ENCODE measurements at places on chromosomes 2 and 18.

- no peak for DNase-seq
Observed at GRCh38 chr2:145220496-145220895, 700.6 kb upstream of the ZEB2 start.

DNA sequence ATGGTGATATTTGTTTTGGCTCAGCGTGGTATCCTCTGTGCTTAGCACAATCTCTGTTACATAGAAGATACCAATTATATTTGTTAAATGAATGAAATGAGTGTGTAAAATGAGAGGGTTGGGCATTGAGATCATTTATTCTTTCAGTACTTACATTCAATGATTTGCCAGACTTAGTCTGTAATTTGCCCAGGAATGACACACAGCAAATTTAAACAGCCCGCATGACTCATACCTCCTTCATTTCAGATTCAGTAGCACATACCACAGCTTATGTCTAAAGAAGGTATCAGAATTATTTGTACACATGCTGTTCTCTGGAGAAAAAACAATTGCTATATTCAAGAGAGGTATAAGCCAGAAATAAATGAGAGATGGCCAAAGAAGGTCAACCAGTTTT is 37.0 kb downstream of the KLHL14 start:
- no peak for DNase-seq

DNA sequence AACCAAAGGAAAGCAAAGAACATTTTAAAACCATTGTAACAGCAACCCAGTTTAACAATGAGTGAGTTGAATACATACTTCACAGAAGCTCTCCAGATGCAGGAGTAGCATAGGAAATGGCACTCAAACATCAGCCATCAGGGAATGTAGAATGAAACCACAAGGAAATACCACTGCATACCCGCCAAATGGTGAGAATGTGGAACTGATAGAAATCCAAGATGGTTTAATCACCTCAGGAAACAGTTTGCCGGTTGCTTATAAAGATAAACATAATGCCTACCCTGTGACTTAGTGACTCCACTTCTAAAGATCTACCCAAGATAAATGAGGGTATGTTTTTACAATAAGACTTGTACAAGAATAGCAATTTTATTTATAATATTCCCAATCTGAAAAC is 132.0 kb downstream of the GALNT1 start:
- DNase-seq: no peak

GRCh38 chr2:50749216-50749615 is 282.7 kb downstream of the NRXN1 start:
- no peak for DNase-seq

DNA sequence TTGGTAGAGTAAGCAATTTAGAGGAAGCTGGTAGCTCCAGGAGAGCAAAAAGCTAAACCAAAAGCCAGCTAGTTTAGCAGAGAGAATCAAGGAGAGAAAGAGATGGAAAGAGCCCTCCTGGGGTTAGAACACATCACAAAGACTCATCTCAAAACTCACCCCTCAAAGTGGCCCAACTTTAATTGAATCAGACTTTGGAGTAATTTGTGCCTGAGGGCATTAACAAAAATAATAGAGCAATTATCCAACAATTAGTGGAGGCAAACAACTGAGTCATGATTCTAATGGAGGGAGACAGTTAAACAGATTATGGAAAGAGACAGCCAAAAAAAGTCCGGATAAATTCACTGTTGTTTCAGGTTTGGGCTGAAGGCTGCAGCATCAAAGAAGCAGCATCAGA is 417.4 kb downstream of the KCNJ3 start:
- no peak for DNase-seq

GRCh38 chr2:161206471-161207032 is 46.3 kb downstream of the TANK start:
- DNase-seq: no peak

DNA sequence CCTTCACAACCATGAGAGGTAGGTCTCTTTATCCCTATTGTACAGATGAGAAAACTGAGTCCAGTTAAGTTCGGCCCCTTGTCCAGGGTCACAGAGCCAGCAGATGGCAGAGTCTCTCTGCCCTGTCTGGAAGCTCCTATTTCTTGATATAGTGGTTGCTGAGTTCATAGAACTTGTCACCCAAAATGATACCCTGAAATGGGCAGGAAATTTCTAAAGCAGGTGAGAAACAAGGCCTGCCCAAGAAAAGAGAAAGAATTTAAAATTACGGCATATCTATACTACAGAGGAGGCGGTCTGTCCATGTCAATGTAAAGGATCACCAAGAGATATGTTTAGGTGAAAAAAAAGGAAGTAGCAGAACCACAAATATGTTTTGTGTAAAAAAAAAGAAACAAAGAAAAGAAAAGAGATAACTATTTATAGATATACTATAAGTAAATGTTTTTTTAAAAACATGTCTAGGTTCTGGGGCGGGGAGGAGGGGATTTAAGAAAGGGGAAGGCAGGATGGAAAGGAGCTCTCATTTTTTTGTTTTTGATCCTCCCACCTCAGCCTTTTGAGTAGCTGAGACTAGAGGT is 39.8 kb downstream of the MYO7B start:
- DNase-seq: peak; percentile 6

GRCh38 chr2:6958616-6959235 is 41.5 kb downstream of the RNF144A start:
- no peak for DNase-seq

DNA sequence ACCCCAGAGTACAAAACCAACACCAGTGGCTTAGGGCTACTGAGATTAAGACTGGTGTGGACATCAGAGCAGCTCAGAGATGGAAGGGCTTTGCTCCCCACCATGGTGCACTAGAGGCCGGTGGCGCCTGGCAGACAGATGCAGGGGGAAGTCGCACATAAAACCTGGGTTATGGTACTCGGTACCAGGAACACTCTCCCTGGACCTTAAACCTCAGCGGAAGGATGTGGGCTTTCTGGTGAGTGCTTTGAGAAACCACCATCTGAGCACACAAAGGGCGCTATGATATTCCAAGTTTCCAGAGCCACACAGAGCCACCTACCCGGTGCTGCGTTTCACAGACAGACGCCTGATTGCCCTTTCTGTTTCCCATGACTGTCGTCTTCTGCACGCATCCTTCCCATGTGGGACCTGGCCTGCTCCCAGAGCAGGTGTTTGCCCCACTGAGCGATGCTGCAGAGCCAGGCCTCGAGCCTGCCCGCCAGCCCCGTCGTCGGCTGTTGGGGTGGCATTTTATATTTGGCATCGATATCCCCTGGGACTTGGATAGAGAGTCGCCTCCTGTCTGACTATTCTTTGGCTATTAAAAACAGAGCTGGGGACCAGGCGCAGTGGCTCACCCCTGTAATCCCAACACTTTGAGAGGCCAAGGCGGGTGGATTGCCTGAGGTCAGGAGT is 89.5 kb upstream of the ODC1 start:
- DNase-seq: peak; percentile 53
